Right lung (tissue), 10 donors: ENCODE measurements at places on chromosomes 5 and 9. TPM values are rescaled to one million over a fixed set of nuclear protein-coding genes. Genes with fewer than 3 reads are reported as not detected.

GRCh38 chr9:33868440-33868973 is 51.5 kb downstream of the UBE2R2 start:
- peak; percentile 51 for DNase-seq

DNA sequence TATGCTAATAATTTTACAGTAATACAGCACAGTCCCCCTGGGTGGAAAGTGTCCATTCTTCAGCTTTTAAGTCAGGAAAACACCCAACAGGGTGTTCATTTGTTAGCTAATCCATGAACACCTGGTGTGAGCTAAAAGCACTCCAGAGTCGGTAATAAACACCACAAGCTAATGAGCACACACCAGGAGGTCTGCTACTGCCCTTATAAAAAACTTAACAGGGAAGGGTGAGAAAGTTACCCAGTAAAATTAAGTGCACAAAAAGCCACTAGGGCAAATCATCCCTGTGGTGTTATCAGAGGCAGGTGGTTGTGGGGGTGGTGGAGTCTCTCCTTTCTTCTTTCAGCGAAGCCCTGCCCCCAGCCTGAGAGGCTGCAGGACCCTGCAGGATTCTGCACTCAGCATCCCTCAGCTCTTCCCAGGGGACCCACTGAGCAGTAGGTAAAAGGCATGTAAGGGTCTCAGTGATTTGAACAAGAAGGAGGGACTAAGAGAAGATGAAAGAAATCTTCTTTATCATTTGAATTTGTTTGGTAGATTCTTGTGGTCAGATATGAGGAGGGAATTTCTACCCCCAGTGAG is 14.4 kb downstream of the GDNF start:
- DNase-seq, result no peak

- no peak for DNase-seq
Measured at GRCh38 chr5:74040065-74040551, 414.1 kb downstream of the ARHGEF28 start.

DNA sequence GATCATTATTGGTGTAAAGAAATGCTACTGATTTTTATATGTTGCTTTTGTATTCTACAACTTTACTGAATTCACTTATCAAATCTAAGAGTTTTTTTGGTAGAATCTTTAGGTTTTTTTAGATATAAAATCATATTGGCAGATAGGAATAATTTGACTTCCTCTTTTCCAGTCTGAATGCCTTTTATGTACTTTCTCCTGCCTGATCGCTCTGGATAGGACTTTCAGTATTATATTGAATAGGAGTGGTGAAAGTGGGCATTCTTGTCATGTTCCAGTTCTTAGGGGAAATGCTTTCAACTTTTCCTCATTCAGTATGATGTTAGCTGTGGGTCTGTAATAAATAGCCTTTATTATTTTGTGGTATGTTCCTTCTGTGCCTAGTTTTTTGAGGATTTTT is 8.3 kb downstream of the AHRR start:
- DNase-seq, result no peak

DNA sequence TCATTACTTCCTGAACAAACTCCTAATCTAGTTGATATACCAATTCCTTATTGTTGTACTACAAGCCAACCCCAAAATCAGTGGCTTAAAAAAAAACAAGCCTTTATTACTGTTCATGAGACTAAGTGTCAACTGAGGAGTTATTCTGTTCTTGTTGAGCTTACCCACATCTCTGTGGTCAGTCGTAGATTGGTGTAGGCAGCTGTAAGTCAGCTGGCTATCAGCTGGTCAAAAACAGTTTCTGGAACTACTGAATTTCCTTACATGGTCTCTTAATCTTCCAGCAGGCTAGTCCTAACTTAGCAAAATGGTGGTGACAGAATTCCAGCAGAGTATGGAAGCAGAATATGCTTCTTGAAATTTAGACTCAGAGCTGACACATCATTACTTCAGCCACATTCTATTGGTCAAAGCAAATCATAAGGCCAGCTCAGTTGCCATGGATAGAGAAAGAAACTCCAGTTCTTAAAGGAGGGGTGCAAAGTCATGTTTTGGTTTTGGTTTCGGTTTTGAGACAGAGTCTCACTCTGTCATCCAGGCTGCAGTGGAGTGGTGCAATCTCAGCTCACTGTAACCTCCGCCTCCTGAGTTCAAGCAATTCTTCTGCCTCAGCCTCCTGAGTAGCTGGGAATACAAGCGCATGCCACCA is 386.1 kb upstream of the MPDZ start:
- no peak for DNase-seq

DNA sequence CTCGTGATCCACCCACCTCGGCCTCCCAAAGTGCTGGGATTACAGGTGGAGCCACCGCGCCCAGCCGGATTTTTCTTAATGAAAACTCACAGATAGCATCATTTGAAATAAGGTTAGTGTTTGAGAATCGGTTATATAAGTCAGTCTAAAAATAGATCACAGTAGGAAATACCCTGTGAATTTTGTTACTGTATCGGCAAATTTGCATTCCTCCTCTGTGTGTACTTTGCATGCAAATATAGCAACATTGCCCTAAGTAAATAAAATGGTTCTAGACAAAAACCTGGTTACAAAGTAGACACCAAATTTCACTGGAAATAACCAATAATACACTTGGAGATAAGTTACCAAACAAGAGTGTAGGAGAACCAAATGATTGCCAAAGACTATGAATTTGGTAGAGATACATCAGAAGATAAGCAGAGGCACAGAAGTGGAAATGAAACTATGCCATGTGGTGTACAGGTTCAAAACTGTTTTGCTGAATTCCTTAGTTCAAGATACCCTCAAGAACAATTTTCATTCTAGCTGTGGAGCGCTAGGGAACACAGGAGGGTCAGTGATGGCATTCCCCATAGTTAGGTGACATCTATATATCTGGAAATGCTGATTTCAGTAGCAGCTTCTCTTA is 58.1 kb downstream of the ICE1 start:
- DNase-seq, result no peak

- no peak for DNase-seq
Measured at GRCh38 chr5:14292766-14293658, 149.9 kb downstream of the TRIO start.

DNA sequence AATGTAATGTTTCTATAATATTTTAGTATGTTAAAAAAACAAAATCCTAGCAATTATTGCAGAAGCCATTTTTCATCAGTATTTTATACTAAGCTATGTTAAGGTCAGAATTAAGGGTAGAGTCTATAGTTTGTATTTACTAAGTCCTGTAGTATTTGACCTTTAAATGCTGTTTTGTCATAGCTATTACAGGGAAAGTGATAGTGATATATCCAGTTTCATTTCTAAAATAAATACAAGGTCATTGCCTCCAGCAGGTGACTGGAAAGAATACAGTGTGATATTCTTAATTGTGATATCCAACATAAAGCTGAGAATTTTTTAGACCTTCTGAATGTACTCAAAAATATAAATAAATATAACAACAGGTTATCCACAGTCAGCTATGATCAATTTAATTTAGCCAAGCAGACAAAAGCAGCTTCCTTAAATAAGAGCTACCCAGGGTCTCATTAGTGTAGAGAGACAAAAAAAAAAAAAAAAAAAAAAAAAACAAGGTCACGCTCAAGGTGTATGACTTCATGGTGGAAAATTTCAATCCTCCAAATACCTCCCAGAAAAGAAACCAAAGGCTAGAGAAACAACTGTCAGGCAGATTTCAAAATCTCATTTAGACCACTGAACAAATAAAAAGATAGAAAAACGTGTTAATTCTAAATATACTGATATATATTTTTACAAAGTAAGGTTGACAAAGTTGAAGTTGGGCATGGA is 278.7 kb downstream of the HCN1 start:
- DNase-seq, result no peak

DNA sequence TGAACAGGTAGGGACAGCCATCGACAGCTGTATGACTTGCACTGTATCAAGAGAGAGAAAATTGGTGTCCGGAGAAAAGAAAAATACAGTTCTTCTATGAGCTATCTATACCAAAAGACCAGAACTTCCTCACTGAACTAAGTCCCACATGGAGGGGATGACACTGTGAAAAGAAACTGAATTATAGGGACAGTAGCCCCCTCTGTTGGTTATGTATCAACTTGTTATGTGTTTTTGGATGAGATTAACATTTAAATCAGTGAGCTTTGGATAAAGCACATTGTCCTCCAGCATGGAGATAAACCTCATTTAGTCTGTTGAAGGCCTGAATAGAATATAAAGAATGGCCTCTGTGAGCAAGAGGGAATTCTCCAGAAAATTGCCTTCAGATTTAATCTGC is 176.6 kb upstream of the SH3GL2 start:
- DNase-seq, result no peak

DNA sequence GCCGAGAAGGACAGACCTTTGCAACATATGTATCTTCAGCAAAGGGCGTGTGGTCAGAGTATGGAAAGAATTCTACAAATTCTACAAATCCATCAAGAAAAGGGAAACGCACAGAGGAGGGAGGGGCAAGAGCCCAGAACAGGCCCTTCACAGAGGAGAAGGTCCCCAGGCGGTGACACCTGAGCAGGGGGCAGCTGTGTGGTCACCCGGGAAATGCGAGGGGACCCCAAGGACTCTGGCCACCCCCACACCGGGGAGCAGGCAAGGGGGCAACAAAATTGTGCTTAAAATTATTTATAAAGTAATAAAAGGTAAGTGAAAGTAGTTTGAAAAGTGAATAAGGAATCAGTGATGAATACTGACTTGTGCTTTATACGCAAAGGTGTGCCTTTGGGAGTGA is 17.6 kb downstream of the NACC2 start:
- no peak for DNase-seq

DNA sequence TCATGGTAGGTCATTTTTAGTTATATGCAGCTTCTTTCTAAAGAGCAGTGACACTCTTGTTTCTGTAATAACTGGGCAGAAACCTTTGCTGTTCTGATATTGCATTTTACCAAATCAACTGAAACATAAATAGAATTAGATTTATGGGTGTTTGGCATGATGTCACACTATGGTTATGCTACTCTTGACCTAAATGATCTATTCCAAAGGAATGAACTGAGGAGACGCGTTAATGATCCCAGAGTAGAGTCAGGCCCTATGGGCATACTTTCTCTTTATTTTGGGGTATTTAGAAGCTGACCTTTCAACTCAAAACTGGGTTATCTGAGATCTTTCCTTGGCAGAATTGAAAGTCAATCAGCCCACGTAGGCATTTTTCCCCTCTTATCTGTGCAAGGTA is 146.8 kb upstream of the ADAMTSL1 start:
- no peak for DNase-seq

SPATA6L gene
- polyA plus RNA-seq, result 7.6 TPM

KLF4 gene
- polyA plus RNA-seq, result 46.5 TPM

HEMGN gene
- 5.9 TPM for polyA plus RNA-seq

CHD1 gene
- polyA plus RNA-seq, result 70.7 TPM
